ENCODE measurements at places on chromosomes 4 and X. TPM values are rescaled to one million over a fixed set of nuclear protein-coding genes. Genes with fewer than 3 reads are reported as not detected.

DNA sequence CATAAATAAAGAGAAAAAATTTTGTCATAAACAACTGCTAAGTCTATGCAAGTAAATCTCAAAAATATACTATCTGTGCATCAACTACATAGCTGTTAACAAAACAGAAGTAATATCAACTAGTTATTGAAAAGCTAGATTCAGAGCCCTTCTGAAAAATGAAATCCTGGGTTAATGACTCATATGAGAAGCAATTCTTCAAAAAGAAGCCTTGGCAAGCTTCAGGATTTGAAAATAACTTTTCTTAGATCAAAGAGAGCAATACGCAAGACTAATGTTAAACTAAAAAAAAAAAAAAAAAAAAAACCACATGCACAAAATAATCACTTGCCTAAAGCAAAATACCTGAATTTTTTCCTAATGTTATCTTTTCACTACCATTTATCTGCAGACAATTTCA, 566.1 kb upstream of the BOD1L1 start:
- DNase-seq, result no peak

- no peak for DNase-seq
Measured at GRCh38 chrX:124001581-124001980, 40.1 kb downstream of the STAG2 start.

DNA sequence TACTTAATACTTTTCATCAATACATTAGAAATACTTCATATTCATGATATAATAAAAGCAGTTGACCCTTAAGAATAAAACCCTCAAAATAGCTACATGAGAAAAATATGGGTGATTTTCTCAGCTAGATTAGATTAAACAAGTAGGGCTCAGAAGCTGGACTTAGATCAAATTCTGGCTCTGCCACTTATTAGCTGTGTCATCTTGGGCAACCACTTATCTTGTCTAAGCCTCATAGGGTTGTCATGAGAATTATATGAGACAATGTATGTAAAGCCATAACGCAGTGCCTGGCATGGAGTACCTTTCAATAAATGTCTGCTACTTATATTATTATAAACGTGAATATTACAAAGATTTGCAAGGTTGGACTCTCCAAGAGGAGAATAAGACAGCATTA, 84.3 kb upstream of the PGRMC2 start:
- DNase-seq, result no peak

- no peak for DNase-seq
Measured at GRCh38 chr4:31461421-31461820, 741.3 kb downstream of the PCDH7 start.

DNA sequence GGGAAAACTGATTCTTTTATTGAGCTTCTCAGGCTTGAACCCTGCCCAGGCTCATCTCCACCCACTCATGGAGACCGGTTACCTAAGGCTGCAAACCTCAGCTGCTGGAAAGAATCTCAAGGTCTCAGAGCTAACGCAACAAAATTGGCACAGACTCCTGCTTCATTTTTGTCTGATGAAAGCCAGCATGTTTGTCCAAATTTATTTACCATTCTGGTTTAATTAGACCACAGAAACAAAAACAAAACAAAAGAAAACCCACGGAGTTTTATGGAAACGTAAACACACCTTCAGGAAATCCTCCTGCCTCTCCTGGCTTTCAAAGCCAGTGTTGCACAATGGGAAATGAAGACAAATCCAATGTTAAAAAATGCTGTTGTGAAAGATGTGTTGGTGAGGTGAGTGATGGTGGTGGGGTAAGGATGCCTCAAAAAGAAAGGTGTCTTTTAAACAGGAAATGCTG, 56.4 kb upstream of the PDLIM3 start:
- DNase-seq, result no peak

DNA sequence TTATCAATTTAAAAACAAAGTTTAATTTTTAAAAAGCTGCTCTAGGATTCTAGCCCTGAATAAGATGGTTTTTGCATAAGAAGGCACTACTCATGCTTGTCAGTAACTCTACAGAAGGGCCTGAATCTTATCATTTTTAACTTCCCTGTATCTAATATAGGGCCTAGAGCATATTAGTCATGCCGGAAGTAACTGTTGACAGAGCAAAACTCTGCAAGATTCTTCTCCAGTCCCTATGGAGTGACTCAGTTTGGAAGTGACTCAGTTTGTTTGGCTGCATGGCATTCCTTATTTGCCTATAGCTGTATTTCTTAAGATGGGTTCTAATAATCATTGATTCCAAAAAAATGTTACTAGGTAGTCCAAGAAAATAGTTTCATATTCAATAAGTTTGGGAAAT, 431.8 kb upstream of the HTR2C start:
- DNase-seq, result no peak

DNA sequence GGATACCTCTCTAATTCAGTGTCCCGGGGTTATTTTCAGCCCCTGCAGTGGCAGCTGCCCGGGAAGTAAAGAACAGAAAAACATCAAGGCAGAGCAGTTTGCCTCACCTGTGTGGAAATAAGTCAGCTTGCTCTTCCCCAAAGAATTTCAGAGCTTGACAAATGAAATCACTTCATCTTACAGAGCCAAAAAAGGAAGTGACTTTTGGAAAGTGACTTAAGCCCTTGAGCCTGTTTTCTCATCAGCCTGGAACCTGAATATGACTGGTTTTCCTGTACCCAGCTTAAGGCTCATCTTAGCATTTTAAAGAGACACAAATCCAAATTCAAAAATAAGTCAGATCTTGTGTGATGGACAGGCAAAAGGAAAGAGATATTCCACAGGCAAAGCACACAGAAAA, 211.6 kb downstream of the RCHY1 start:
- DNase-seq, result no peak

DNA sequence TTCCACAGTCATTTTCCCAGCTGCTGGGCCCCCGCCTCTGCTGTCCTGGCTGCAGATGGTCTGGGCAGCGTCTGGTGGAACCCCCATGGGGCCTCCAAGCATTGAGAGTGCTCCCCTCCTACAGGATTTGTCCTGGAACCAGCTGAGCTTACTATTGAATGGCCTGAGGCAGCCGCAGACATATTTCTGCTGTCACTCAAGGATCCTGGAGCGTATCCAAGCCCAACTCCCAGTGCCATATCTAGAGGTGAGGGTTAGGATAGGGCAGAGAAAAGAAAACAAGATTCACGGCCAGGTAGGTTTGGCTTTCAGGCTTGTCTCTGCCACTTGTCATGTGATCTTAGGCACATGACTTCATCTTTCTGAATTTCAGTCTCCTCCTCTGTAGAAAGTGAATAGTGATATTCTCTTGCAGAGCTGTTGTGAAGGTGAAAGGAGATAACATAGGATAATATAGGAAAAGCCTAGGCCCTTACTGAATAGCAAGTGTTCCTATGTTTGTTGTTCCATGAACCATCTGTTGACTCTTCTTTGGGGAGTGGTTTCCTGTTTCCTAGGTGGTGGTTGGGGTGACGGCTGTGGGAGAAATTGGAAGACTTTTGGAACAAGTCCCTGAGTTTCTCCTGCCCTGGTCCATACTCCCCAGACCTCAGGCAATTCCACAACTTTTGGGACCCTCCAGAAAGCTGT, 52.3 kb downstream of the SEPSECS start:
- DNase-seq, result no peak

DNA sequence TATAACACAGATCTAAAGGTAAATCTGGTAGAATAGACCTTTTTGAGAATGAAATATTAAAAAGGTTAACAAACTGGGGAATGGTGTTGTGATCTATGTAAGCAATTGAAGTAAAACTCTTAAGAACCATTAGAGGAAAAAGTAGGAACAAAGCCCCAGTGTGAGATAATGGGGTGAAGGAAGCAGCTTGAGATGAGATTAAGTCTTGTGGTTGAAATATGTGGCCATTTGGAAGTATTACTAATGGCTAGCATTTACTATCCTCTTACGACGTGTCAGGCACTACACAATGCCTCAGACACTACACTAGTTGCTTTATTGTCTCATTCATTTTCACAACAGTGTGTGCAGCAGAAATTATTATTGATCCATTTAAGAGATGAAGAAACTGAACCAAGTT, 25.9 kb upstream of the NDNF start:
- no peak for DNase-seq

- no peak for DNase-seq
Measured at GRCh38 chr4:60461551-60461950, 738.6 kb upstream of the ADGRL3 start.

DNA sequence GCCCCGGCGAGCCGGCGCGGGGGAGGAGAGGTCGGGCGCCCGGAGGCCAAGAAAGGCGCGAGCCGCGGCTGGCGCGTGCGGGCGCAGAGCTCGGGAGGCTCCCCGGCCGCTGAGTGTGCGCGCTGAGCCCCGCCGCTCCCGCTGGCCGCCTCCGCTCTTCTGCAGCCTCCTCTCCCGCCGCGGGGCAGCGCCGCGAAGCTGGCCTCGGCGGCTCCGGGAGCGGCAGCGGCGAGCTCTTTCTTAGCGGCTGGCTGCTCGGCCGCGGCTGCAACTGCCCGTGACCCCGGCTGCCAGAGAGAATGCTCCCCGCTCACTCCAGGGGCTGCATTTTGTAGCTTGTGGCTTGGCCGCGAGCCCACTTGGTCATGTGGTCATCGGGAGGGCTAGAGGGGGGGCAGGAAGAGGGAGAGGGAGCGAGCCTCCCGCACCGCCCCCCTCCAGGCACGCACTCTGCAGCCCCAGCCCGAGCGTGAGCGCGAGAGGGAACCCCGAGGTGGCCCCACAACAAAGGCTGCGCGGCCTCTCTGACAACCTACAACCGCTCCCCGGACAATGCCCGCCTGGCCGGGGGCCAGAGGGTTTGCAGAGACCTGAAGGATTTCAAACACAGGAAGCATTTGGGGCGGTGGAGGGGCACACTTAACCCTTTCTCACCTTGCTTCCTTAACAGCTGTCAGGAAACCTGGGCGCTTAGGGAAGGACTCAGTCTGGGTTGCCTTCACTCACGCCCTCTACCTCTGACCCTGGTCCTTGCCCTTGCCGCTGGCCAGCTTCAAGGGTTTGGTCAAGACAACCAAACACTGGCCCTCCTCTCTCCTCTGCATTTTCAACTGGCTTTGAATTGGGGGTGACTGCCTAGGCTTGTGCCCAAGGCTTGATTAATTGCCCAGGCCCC, at the start of gene APLN:
Gene APLN, minus strand, starts transcription at position 305 of the 895 bp plus-strand sequence. CDS start 326 bp downstream, outside the sequence.
- DNase-seq, result peak; percentile 68

GRCh38 chr4:36609661-36610060, 328.2 kb downstream of the DTHD1 start:
- DNase-seq, result no peak

DNA sequence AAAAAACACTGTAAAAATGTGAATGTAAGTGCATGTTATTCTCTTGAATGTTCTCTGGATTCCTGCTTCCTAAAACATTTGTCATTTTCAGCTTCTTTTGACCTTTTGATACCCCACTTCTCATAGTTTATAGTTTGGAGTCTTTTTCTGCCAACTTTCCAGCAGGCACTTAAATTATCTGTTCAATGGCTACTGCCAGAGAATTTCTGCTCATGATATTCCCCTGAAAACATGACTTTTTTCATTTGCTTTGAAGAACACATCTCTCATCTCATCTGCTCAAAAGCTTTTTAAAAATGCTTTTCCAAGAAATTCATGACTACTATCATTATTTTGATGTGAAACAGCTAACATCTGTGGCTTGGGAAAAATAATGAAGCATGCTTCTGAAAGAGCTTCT, 269.7 kb upstream of the PCDH7 start:
- DNase-seq, result no peak

- no peak for DNase-seq
Measured at GRCh38 chr4:20681271-20681670, 19.0 kb upstream of the PACRGL start.

DNA sequence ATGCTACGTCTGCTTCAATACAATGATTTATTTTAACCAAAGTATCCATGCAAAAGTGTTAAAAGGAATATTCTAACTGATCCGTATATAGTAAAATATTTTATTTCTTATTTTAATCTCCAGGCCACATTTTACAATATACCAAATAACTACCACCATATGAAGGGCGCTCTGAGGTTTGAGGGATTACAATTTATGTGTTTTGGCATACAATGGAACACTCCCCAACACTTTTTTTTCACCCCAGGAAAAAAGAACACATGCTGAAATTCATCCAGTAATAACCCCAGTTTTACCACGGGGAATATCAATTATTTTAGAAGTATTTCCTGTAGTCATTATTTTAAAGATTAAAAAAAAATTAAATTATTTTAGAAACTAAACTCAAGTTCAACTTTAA, 65.4 kb downstream of the APBB2 start:
- no peak for DNase-seq

GRCh38 chr4:38069271-38069760, 109.1 kb downstream of the PTTG2 start:
- DNase-seq, result no peak

GRCh38 chrX:69128588-69128987, 36.7 kb downstream of the PJA1 start:
- no peak for DNase-seq

- no peak for DNase-seq
Measured at GRCh38 chr4:4326166-4326565, 36.1 kb downstream of the ZBTB49 start.

GRCh38 chr4:80011636-80012236, 61.3 kb downstream of the ANTXR2 start:
- DNase-seq, result no peak

DNA sequence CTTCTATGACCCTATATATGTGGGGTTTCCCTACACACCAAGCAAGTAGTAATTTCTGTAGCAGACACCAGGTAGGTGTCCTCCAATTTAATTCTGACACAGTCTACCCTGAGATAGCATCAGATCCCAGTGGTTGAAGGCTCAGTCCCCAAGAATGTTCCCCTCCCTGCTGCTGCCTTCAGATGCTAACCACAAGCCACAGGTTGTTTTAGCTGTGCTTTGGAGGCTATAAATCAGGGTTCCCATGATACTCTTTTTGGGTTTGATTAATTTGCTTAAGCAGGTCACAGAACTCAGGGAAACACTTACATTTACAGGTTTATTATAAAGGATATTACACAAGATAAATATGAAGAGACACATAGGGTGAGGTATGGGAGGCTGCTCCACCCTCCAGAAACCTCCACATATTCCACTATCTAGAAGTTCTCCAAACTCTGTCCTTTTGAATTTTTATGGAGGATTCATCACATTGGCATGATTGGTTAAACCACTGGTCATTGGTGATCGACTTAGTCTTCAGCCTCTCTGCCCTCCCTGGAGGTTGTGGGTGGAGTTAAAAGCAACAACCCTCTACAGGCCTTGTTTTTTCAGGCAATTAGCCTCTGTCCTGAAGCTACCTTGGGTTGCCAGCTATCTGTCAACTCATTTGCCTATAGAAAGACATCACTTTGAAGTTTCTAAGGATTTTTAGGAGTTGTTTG, 50.8 kb downstream of the GRIA2 start:
- DNase-seq, result no peak

DNA sequence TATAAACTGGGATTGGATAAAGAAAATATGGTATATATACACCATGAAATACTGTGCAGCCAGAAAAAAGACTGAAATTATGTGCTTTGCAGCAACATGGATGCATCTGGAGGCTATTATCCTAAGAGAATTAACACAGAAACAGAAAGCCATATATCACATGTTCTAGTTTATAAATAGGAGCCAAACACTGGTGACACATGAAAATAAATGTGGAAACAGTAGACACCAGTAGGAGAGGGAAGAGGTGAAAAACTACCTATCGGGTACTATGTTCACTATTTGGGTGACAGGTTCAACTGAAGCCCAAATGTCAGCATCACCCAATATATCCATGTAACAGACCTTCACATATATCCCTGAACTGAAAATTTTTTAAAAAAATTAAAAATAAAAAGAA, 725.1 kb downstream of the C4orf33 start:
- DNase-seq, result no peak

The GYG2 gene
- not detected for total RNA-seq

The TMPRSS11A gene
- not detected for total RNA-seq

The SRPK3 gene
- 43.7 TPM for total RNA-seq

The FRG1 gene
- total RNA-seq, result 19.0 TPM

The TRPC5OS gene
- total RNA-seq, result not detected

The TCEAL5 gene
- not detected for total RNA-seq

The TRIM60 gene
- total RNA-seq, result not detected

The F8A2 gene
- total RNA-seq, result not detected

The FAM9B gene
- total RNA-seq, result not detected

The FAM47A gene
- not detected for total RNA-seq

The AADAT gene
- 1.5 TPM for total RNA-seq

Data from psoas muscle (tissue), 8 donors.